ENCODE measurements at places on chromosomes 2 and 18.
A peak's percentile ranks its signal among the peaks of the same experiment; 100 is the strongest.

- DNase-seq = peak; percentile 98
Measured at GRCh38 chr2:43075054-43075593, 151.3 kb downstream of the ZFP36L2 start.

GRCh38 chr18:9796011-9796410 lies 87.9 kb downstream of the RAB31 start:
- DNase-seq = no peak

- no peak for DNase-seq
Measured at GRCh38 chr18:36546876-36547275, 249.4 kb downstream of the FHOD3 start.

GRCh38 chr2:30115141-30115980 lies 31.4 kb upstream of the YPEL5 start:
- peak; percentile 80 for DNase-seq

DNA sequence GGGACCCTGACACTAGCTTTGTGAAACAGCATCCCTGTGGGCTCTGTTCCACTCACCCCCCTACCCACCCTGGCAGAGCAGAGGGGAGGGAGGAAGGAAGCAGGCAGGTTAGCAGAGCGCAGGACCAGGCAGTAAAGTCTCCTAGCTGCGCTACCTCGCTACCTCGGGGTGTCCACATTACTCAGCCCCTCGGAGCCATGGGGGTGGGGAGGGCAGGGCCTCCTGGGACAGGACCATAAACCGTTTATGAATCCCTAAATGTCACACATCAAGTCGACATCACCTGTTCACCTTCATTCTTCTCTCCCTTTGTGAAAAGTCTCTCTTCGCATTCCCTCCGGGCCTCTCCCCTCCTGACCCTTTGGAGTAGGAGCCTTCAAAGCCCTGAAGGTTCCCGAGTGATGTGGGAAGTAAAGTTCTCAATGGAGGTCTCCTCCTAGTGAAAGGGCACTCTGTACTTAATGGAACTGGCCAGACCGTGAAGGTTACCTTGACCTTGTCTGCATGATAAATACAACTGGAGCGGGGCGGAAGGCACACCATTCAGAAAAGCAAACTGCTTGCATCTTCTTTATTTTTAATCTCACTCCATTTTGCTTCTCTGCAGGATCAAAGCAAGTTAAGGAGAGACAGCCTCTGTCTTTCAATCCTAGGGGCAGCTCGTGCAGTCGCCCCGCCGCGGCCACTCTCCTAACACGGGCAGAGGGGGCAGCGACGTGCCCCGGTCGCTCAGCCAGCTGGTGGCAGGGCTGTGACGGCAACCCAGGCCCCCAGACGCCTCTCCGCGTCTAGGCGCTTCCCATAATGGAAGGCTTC lies 23.7 kb upstream of the SMAD7 start:
- peak; percentile 30 for DNase-seq

DNA sequence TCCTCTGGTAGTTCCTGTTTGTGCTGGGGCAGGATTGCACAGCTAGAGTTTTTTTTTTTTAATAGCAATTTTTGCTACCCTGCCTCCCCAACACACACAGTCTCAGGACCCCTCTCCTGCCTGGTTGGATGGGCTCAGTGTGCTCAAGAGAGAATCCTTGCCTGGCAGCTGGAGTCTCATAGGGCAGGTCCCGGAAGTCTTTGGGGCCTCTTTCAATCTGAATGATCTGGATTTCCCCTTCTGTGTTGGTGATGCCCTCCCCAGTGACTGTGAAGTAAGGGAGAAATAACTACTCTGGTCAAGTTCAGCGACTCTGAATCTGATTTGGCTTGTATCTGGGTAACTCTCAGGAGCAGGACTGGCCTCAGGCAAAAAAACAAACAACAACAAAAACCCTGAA lies 220.6 kb upstream of the LRRTM1 start:
- no peak for DNase-seq

DNA sequence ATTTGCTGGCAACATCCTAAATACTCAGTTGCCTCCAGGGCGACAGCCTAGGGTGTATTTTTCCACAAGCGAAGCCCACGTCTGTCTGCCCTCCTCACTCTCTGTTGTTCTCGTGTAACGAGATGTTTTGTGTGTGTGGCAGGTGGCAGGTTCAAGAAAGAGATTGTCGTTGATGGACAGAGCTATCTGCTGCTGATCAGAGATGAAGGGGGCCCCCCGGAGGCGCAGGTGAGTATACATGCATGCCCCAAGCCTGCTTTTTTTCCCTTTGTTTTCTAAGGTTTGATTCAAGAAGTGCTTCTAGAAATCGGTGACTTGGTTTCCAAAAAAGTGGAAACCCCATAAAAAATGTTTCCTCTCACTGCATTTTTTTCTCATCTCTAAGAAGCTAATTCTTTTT lies 247.0 kb downstream of the AGAP1 start:
- no peak for DNase-seq

- peak; percentile 65 for DNase-seq
Measured at GRCh38 chr2:45119038-45119437, 109.8 kb upstream of the SIX2 start.

GRCh38 chr2:3529316-3530025 lies 10.1 kb upstream of the ADI1 start:
- DNase-seq = no peak

GRCh38 chr2:71466301-71467179 lies 13.2 kb downstream of the DYSF start:
- DNase-seq = peak; percentile 50

DNA sequence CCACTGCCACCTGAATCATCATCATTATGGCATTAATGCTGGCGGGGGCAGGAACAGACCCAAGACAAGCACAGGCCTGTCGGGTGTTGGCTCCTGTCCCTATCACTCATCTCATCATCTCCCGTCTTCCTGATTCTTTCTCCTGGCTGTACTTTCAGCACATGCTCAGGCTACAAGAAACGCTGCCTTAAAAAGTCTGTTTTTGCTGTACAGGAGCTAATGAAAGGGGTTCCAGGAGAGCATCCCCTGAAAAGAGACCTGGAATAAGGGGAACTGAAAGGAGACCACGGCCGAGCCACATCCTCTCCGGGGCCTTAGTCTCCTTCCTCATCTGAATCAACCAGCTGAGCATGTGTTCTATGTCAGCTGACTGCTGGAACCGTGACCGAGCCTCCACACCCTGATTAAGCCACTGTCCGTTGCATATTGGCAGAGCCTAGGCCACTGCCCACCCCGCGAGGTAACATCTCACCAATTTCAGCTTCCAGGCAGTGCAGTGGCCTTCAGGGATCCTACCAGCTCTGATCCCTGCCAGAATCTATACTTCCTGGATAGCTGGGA lies 62.6 kb downstream of the DNMT3A start:
- peak; percentile 35 for DNase-seq

DNA sequence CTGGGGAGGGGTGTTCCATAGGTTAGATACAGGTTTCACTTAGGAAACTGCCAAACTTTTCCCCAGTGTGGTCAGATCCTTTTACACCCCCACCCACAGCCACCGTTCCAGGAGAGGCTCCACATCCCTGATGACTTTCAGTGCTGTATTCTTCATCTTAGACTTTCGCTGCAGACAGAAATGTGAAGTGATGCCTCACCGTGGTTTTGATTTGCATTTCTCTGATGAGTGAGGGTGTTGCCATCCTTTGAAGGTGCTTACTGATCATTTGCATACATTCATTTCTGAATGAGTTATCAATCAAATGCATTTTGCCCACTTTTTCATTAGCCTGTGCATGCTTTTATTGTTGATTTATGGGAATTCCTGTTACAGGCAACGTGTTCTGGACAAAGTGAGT lies 14.9 kb downstream of the COPS9 start:
- DNase-seq = no peak

DNA sequence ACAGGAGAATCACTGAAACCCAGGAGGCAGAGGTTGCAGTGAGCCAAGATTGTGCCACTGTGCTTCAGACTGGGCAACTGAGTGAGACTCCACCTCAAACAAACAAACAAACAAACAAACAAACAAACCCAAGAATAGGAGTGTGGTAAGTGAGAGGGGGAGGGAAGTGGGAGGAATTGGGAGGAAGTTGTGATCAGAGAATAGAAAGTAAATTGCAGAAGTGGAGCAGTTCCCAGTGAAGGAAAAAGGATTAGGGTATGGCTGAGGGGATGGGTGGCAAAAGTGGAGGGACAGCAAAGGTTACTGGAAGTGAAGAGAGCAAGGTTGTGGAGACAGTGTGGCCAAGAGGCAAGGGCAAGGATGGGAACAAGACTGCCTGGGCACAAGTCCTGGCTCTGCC lies 41.1 kb upstream of the C1GALT1C1L start:
- DNase-seq = no peak

DNA sequence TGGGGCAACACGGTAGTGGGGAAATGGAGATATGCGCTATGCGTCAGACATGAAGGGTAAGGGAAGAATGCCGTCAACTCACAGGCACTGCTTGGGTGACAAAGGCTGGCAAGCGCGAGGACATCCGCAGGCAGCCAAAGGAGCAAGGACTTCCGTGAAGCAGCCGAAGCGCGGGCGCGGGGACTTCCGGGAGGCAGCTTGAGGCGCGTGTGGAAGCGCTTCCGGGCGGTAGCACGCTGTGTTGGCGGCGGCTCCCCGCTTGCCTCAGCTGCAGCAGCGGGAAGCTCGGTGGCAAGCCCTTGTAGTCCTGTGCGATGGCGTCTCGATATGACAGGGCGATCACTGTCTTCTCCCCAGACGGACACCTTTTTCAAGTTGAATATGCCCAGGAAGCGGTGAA lies at the start of gene PSMA8:
TSS of gene PSMA8 (plus strand) at position 218 of the 400 bp plus-strand sequence. CDS start at position 315, 97 bp downstream.
- no peak for DNase-seq

- DNase-seq = no peak
Measured at GRCh38 chr2:148819019-148819585, 55.9 kb upstream of the KIF5C start.

- peak; percentile 60 for DNase-seq
Measured at GRCh38 chr2:29281086-29281915, 166.1 kb downstream of the CLIP4 start.

- DNase-seq = no peak
Measured at GRCh38 chr2:220940646-220941045, 631.5 kb downstream of the EPHA4 start.
